ENCODE measurements at places on chromosomes 5 and 9.

DNA sequence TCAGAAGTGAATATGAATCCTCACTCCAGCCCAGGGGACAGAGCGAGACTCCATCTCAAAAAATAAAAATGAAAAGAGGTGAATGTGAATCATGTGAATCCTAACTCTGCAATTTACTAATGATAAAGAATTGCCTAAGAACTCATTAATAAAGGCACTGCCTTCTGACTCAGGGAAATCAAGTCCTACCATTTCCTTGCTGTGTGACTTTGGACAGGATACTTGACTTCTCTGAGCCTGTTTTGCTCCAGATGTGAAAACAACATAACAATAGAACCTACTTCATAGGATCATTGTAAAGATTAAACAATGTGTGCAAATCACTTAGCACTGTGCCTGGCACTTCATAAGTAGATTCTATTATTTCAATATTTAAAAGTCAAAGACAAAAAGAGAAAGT, 15.1 kb upstream of the PWWP2A start:
- H3K4me3 ChIP-seq: no peak overlapping the region
- H3K27me3 ChIP-seq: no peaks in the 10 kb centered on the region
- no peak for DNase-seq
- no peaks in the 10 kb centered on the region for H3K36me3 ChIP-seq
- H3K4me1 ChIP-seq: peaks cover 15% of the 10 kb centered on the region

GRCh38 chr5:19865336-19866089, 122.5 kb downstream of the CDH18 start:
- no peaks in the 10 kb centered on the region for H3K4me1 ChIP-seq
- no peaks in the 10 kb centered on the region for H3K36me3 ChIP-seq
- H3K27me3 ChIP-seq: no peaks in the 10 kb centered on the region
- no peak overlapping the region for H3K27ac ChIP-seq

GRCh38 chr5:151062405-151063141, 18.3 kb downstream of the TNIP1 start:
- peak overlapping the region; percentile 89 for H3K27ac ChIP-seq
- H3K27me3 ChIP-seq: no peaks in the 10 kb centered on the region
- peaks cover 86% of the 10 kb centered on the region for H3K4me1 ChIP-seq
- no peak overlapping the region for H3K4me3 ChIP-seq
- H3K36me3 ChIP-seq: peaks cover 42% of the 10 kb centered on the region

GRCh38 chr9:36074870-36075532, 38.3 kb downstream of the RECK start:
- H3K36me3 ChIP-seq: no peaks in the 10 kb centered on the region
- no peak overlapping the region for H3K4me3 ChIP-seq
- H3K4me1 ChIP-seq: no peaks in the 10 kb centered on the region
- no peak overlapping the region for H3K27ac ChIP-seq

DNA sequence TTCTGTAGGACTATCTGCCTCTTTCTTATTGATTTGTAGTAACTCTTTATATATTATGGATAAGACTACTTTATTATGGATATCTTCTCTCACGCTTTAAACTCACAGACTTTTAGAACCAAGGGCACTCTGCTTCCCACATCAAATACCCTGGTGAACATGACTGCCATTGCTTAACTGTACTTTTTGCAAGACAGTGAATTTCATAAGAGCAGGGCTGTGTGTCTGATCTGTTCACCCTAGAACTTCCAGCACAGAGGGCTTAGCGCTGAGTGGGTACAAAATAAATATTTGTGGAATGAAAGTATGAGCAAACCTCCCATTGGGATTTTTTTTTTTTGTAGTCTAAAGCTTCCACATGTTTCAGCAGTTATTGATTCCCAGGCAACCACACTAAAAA, 84.8 kb downstream of the CFAP77 start:
- no peak for DNase-seq
- H3K36me3 ChIP-seq: no peaks in the 10 kb centered on the region
- no peaks in the 10 kb centered on the region for H3K4me1 ChIP-seq
- H3K27me3 ChIP-seq: no peaks in the 10 kb centered on the region
- H3K27ac ChIP-seq: no peak overlapping the region

DNA sequence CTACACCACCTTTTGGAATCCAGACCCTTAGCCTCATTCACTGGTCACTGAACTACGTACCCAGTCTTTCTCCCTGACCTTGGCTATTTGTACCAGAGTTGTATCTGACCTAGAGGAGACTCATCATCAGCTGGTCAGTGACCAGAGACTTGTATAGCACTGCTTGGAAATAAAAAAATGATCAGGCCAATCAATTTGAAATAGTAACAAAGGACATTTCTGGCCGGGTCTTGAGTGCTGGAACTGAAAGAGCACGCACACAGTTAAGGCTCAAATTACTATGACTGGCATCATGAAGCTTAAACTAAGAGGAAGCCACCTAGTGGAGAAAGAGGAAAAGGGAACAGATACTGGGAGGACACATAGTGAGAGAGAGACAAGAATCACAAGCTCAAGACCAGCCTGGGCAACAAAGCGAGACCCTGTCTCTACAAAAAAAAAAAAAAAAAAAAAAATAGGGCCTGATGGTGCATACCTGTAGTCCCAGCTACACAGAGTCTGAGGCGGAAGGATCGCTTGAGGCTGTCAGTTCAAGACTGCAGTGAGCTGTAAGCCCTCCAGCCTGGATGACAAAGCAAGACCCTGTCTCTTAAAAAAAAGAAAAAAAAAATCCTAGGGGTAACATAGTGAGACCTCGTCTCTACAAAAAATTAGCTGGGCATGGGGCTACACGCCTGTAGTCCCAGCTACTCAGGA, 12.8 kb upstream of the SRP19 start:
- no peak overlapping the region for H3K27ac ChIP-seq
- no peaks in the 10 kb centered on the region for H3K4me1 ChIP-seq
- no peak overlapping the region for H3K4me3 ChIP-seq
- DNase-seq: no peak
- no peaks in the 10 kb centered on the region for H3K36me3 ChIP-seq

GRCh38 chr9:37922363-37923117, 18.6 kb upstream of the SLC25A51 start:
- peaks cover 2% of the 10 kb centered on the region for H3K4me1 ChIP-seq
- no peak overlapping the region for H3K27ac ChIP-seq
- DNase-seq: peak; percentile 59
- no peaks in the 10 kb centered on the region for H3K27me3 ChIP-seq
- H3K4me3 ChIP-seq: no peak overlapping the region

- H3K4me1 ChIP-seq: no peaks in the 10 kb centered on the region
- DNase-seq: no peak
Observed at GRCh38 chr5:155290937-155291336, 277.4 kb downstream of the KIF4B start.

DNA sequence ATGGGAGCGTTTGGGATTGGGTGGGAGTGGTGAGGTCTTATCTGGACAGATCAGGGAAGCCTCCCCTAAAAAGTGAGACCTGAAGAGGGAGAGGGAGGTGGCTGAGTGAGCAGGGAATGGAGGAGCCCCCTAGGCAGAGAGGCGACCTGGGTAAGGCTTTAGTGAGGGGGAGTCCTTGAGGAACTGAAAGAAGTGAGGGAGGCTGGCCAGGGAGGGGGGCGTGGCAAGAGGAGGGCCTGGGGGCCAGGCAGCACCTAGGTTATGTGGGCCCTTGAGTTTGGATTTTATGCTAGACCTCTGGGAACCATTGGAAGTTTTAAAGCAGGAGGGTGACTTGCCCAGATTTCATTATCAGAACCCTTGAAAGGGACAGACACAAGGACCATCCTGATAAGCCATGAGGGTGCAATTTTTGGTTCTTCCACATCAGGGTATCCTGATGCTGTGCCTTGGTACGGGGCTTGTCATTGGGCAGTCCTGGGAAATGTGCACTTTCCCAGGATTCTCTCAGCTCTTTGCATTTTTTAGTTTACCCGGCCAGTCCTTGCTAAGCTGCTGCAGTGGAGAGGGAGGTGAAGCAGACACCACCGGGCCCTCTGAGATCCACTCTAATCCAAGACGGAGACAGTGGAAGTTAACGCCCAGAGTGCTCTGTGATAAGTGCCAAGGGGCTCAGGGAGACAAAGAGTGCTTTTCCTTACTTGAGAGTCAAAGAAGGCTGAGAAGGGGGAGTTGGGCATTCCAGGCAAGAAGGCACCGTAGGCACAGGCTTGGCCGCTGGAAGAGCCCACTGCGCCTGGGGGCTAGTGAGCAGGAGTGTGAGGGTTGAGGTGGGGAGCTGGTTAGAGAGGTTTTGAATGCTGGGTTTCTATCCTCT, 16.1 kb downstream of the GSN start:
- H3K4me3 ChIP-seq: no peak overlapping the region
- DNase-seq: no peak
- H3K4me1 ChIP-seq: peaks cover 72% of the 10 kb centered on the region
- no peaks in the 10 kb centered on the region for H3K36me3 ChIP-seq

GRCh38 chr5:52894451-52894850, 94.7 kb upstream of the ITGA2 start:
- peak overlapping the region; percentile 79 for H3K27ac ChIP-seq
- H3K36me3 ChIP-seq: no peaks in the 10 kb centered on the region
- no peaks in the 10 kb centered on the region for H3K27me3 ChIP-seq
- H3K4me3 ChIP-seq: no peak overlapping the region
- DNase-seq: no peak
- H3K4me1 ChIP-seq: peaks cover 36% of the 10 kb centered on the region

- no peaks in the 10 kb centered on the region for H3K4me1 ChIP-seq
- no peak overlapping the region for H3K4me3 ChIP-seq
- DNase-seq: no peak
- H3K27me3 ChIP-seq: no peaks in the 10 kb centered on the region
- no peaks in the 10 kb centered on the region for H3K36me3 ChIP-seq
Observed at GRCh38 chr9:82021198-82021597, 32.6 kb downstream of the SPATA31D1 start.

- H3K4me1 ChIP-seq: no peaks in the 10 kb centered on the region
- DNase-seq: no peak
- no peaks in the 10 kb centered on the region for H3K27me3 ChIP-seq
- no peak overlapping the region for H3K27ac ChIP-seq
Observed at GRCh38 chr9:110687497-110687896, 18.9 kb downstream of the MUSK start.

- H3K4me3 ChIP-seq: peak within 1 kb of the TSS; percentile 25
- DNase-seq: no peak
- H3K27me3 ChIP-seq: no peaks in the 10 kb centered on the region
- no peaks in the 10 kb centered on the region for H3K36me3 ChIP-seq
- H3K27ac ChIP-seq: no peak within 1 kb of the TSS
Observed at GRCh38 chr5:33891788-33892619, at the start of gene ADAMTS12. TSS of gene ADAMTS12 (minus strand) at chr5:33891990. CDS start at chr5:33891856, 134 bp downstream.

GRCh38 chr5:134153657-134154056, 23.1 kb downstream of the SKP1 start:
- H3K27me3 ChIP-seq: no peaks in the 10 kb centered on the region
- no peak overlapping the region for H3K27ac ChIP-seq
- no peak overlapping the region for H3K4me3 ChIP-seq
- H3K36me3 ChIP-seq: peaks cover 58% of the 10 kb centered on the region
- DNase-seq: no peak
- peaks cover 35% of the 10 kb centered on the region for H3K4me1 ChIP-seq

DNA sequence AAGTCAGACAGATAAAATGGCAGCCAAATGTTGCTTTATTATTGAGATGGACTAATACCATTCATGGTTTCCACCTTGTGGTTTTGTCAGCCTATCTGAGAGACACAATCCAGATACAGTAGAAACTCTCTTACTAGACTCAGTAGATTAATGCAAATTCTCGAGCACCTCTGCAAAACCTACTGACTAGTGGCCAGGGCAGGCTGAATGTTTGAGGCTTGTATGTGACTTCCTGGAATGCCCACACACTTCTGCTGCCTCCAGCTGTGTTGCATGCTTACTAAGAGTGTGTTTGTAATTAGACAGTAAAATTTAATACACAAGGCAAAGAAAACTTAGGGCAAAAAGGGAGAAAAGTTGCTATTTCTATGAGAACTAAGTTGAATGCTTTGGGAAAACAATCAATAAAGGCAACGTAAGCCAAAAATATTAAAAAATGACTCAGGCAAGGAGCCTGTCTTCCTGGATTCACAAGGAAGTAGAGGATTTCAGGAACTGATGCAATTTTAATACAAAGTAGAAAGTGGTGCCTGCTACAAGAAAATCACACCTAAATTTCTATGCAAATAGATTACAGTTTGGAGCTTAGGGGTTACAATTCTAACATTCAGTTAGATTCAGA, 30.2 kb upstream of the CCNG1 start:
- no peak overlapping the region for H3K4me3 ChIP-seq
- no peak for DNase-seq
- H3K36me3 ChIP-seq: no peaks in the 10 kb centered on the region
- no peaks in the 10 kb centered on the region for H3K4me1 ChIP-seq
- no peaks in the 10 kb centered on the region for H3K27me3 ChIP-seq
- no peak overlapping the region for H3K27ac ChIP-seq

DNA sequence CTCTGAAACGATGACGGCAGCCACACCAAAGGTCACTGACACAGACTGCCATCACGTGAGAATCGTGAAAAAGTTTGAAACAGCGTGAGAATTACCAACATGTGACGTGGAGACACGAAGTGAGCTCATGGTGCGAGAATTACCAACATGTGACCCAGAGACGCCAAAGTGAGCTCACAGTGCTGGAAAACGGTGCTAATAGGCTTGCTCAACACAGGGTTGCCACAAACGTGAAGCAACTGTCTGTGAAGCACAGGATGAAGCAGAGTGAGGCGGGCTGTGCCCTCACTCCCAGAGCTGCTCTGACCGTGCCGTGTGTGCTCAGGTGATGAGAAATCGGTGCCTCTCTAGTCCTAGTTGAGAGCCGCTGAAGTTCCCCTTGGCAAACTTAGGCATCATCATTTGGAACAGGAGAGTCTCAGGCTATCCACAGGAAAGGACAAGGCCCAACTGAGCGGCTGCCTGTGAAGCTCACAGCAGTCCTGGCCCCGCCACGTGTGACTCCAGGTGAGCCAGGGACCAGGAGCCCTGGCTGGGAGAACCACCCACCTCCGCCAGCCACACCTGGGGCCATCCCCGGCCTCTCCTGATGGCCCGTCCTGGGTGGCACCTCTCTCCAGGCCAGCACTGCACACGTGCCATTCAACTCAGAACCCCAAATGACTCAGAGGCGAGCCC, 29.8 kb upstream of the SLC6A3 start:
- peaks cover 2% of the 10 kb centered on the region for H3K36me3 ChIP-seq
- DNase-seq: peak; percentile 80
- H3K27me3 ChIP-seq: no peaks in the 10 kb centered on the region
- peaks cover 10% of the 10 kb centered on the region for H3K4me1 ChIP-seq
- no peak overlapping the region for H3K4me3 ChIP-seq

DNA sequence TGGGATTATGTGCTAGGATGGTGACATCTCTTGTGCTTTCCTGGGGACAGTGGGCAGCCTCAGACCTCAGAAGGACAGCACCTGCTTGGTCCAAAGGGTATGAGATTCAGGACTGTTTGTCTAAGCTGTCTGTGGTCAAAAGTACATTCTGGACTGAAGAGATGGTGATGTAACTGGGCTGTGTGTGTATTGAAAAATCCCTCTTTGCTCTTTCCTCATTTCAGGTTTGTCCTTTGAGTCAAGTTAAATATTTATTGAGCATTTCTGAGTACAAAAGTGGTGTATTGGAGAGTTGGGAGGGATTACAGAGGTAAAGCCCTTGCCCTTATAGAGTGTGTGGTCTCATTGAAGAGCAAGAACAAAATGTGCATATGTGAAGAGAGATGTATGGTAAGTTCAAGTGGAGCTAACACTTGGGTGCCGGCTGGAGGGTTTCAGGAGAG, 46.7 kb downstream of the RCL1 start:
- no peak overlapping the region for H3K27ac ChIP-seq
- no peaks in the 10 kb centered on the region for H3K4me1 ChIP-seq
- no peak overlapping the region for H3K4me3 ChIP-seq
- no peaks in the 10 kb centered on the region for H3K27me3 ChIP-seq

- no peaks in the 10 kb centered on the region for H3K36me3 ChIP-seq
- H3K4me3 ChIP-seq: no peak overlapping the region
- H3K4me1 ChIP-seq: no peaks in the 10 kb centered on the region
- no peaks in the 10 kb centered on the region for H3K27me3 ChIP-seq
- H3K27ac ChIP-seq: no peak overlapping the region
- DNase-seq: no peak
Observed at GRCh38 chr5:158610051-158610415, 489.7 kb downstream of the EBF1 start.

GRCh38 chr5:91079037-91079436, 304.1 kb downstream of the ARRDC3 start:
- DNase-seq: no peak
- no peaks in the 10 kb centered on the region for H3K27me3 ChIP-seq
